ENCODE measurements at places on chromosomes 6 and 20.

DNA sequence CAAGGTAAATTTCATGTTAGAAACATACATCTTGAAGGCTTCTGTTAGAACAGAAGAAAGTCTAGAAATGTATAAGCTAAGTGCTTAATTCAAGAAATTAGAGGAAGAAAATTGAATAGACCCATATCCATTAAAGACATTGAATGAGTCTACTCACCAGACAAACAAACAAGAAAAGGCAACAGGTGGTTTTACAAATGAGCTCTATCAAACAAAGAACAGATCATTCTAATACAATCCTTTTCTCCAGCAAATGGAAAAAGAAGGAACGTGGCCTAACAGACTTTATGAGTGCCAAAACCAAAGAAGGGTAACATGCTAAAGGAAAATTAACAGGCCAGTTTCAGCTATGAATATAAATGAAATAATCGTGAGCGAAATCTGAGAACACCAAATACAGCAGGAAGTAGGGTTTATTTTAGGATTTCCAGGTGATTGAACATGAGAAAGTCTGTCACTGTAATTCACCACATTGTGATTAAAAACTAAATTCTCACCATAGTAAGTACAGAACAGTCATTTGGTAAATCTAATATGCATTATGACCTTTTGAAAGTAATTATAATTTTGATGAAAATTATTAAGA, 22.6 kb downstream of the MTHFD1L start:
- no peak for DNase-seq

GRCh38 chr20:62056377-62056776, 9.3 kb downstream of the TAF4 start:
- no peak for DNase-seq

DNA sequence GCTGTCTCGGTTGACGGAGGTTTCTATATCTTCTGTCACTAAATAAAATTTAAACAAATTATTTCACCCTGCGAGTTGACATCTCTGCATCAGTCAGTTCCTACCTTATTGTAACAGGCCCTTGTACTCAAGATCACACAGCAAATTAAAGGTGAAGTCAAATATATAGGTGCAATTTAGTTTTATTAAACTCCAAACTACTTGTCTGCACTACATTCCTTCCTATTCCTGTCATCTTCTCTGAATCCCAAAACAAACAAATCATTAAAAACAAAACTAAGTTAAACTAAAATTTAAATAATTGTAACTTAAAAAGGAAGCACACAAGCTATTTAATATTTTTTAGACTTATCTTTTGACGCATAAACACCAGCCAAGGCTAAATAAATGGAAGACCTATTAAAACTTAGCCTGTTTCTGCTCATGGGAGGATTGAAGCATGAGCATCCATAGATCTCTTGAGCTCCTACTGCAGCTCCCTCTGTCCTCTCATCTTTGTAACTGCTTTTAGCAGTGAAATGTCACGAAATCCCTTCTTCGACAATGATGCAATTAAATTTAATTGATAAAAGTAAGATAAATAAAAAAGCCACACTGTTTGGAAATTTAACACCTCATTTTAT, 1152.3 kb upstream of the GJE1 start:
- DNase-seq, result no peak

DNA sequence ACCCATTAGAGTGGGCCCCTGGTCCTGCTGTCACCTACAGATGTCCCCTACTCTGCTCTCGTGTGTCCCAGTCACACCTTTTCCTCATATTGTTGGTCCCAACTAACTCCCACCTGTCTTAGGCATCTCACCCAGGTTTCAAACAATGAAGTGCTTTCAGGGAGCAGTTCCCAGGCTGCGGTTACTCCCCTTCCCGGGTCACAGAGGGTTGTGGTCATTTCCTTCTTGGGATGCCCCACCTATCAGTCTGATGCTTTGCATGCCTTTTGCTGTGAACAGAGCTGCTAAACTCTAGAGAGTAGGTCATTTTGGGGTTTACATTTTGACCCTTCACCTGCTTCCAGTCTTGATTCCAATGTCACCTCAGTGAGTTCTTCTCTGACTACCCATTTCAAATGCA, 181.6 kb downstream of the CDC5L start:
- no peak for DNase-seq

GRCh38 chr20:4045741-4046140, 30.4 kb upstream of the RNF24 start:
- DNase-seq, result no peak

DNA sequence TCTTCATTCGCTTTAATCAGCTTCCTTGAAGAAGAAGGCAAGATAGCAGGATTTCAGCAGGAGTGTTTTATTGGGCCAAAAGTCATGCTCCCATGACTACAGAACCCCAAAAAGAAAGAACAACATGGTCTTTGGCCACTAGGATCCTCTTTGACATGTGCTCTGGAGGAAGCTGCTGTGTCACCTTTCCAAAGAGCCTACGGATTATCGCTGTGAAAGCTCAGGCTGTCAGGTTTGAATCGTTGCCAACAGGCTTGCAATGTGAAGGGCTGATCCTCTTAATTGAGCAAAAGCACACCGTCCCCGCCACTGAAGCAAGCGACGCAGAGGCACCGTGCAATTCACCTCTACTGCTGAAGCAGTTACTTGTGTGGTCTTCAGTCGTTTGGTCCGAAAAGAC, 29.0 kb downstream of the MYLIP start:
- no peak for DNase-seq

GRCh38 chr6:92810913-92811312, 608.4 kb downstream of the EPHA7 start:
- no peak for DNase-seq

DNA sequence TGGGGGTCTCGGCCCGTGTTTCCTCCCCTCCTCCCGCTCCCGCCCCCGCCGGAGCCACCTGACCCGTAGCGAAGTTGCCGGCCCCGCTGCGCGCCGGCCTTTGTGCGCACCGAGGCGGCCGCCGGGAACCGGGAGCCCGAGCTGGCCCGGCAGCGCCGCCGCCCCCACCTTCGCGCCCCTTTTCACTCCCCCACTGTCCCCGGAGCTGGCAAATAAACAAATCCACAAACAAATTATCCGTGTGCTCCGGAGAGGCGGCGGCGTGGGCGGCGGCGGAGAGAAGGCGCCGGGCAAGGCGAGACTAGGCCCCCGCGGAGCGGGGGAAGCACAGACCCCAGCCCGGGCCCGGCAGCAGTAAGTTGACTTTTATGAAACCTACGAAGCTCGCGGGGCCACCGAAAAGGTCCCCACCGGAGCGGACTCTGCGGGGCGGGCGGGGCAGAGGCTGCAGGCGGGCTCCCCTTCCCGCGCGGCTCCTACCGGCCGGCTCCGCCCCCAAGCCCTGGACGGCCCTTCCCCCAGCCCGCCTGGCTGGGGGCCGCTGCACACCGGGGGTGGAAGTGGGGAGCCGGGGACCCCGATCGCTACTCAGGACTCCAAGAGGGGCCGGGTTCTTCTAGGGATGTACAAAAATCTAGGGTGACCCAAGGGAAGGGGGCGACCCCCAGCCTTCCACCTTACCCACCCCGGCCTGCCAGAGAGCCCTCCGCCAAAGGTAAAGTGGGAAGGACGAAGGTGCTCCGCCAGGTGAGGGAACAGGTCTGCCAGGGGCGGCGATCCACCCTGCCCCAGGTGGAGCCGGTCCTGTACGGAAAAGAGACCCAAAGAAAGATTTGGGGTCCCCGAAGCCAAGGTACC, 40.7 kb downstream of the YTHDF1 start:
- no peak for DNase-seq

DNA sequence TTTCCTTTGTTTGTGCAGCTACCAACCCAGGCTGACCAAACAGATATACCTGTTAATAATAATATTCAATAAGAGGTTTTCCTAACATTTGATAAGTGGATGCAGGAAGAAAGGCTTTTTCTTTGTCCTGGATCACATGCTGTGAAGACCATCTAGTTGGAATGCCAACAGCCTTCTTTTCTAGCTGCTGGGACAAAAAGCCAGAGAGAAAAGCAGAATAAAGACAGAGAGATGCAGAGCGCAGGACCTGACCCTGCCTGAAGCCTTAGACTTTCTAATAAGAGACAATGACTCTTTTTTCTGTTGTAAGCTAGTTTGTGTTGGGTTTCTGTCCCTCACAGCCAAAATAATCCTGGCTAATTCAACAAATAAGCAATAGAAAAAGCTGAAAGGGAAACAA, 308.2 kb downstream of the PHF3 start:
- DNase-seq, result no peak

DNA sequence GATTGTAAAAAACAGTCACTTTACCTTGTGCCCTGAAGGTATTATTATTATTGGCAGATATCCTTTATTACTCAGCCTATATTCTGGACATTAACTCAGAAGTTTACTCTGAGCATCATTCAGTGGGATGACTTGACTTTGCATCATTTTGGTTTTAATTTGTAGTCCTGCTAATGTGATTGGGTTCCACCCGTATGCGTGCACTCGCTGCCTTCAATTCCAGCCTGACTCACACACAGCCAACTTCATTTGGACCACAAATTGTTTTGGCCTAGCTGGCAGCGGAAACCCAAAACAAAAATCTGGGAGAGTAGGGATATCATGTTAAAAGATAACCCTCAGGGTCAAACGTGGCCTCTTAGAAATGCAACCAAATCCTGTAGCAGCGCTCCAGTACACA, 704.4 kb upstream of the SLC35B3 start:
- peak; percentile 54 for DNase-seq

DNA sequence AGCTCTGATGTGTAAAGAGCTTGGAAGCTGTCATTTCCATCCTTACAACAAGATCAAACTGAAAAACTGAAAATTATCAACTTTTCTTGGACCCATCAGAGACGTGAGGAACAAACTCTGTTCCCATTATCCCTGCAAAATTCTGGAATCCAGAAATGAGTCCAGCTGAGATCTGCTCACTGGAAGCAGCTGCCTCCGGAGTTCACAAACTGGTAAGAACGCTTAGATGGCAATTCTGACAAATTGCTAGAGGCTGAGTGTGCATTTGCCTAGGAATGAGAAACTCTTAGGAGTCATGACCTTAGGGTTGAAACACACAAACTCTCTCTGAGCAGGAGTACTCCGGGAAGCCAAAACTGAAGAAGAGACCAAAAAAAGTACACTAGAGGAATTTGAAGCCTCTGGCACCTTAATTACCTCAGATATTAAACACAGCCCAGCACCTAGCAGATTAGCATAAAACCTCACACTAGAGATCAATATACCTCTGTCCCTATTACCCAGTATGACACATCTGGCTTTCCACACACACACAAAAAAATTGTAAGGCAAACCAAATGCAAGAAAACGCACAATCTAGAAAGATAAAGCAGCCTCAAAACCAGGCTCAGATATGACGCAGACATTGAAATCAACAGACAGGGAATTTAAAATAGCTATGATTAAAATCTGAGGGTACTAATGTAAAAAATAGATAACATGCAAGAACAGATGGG, 233.5 kb upstream of the SGK1 start:
- peak; percentile 74 for DNase-seq

- DNase-seq, result no peak
Measured at GRCh38 chr6:29680904-29681303, at the start of gene ZFP57. Gene ZFP57 (minus strand): TSS chr6:29681152. CDS start chr6:29677003, 4,149 bp downstream.

DNA sequence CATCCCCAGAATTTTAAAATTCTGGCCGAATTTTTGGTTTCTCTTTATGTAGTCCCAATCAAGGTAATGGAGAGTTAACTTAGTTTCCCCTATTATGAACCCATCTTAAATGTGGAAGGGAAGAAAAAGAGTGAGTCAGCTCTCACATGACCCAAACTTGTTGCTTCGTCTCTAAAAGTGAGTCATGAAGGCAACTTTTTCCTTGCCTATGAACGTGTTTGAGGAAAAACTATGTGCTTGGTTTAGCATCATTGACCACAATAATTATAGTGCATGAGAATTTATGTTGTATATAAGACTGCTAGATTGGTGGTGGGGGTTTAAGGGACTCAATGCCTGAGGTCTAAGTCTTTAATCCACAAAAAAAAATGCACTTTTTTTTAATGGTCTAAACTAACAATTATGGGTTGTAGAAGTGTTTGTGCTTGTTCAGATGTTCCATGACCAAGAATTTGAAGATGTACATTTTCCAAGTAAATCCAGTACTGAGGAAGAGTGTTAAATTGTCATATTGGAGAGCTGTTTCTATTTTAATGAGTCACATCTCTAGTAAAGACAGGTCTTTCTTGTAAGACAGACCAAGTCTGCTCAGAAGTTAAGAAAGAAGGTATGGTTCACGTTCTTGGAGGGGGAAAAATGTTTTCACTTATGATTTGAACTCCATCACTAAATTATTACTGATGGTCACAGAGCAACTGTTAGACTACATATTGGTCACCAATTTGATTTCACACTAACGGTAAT, 409.9 kb upstream of the MARCKS start:
- DNase-seq, result peak; percentile 89

- DNase-seq, result no peak
Measured at GRCh38 chr6:68973066-68973465, 338.0 kb downstream of the ADGRB3 start.

GRCh38 chr6:24985323-24985722, 49.6 kb upstream of the RIPOR2 start:
- no peak for DNase-seq

DNA sequence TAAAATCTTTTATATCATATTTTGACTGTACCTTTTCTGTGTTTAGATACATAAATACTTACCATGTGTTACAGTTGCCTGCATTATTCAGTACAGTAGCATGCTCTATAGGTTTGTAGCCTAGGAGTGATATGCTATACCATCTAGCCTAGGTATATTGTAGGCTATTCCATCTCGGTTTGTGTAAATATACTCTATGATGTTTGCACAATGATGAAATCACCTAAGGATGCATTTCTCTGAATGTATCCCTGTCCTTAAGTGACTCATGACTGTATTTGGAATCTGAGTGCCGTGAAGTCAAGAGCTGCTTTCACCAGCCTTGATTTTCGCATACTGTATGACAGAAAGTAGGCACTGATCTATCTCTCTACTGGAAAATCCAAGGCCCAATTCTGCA, 129.9 kb downstream of the UTRN start:
- DNase-seq, result no peak

Measured in GM04503 (cell line).